ENCODE measurements at places on chromosomes 5 and 9.

DNA sequence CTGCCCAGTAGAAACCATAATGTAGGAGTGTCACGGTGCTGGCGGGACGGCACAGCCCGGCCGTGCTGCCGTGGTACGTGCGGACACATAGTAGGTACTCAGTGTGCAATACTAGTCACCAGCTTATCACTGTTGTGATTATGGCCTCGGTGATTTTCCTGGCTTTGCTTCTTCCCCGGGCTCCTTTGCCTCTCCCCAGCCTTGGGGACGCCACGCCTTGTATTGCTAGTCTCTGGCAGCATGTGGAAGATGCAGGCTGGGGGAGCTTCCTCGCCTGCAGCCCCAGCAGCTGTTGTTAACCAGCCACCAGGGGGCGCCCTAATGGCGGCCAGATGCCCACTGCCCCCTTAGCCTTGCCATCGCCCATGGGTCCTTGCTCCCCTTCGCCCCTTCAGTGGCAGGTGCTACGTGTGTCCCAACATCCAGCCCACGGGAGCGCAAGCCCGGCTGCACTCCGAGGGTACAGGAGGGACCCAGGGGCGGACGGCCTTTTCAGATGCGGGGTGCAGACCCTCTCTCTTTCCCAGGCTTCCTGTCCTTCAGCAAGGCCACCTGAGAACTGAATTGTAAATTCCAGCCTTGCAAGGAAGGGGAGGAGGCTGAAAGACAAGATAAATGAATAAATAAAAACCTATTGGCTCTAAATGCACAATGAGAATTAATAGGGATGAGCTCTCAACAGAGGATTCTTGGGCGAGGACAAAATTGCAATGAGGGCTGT lies 8.0 kb downstream of the NTNG2 start:
- DNase-seq = peak; percentile 77

- DNase-seq = no peak
Measured at GRCh38 chr9:126114409-126114760, 212.2 kb upstream of the MVB12B start.

- DNase-seq = no peak
Measured at GRCh38 chr5:83964271-83964670, 243.6 kb upstream of the HAPLN1 start.

GRCh38 chr9:29212397-29213387 lies 1639.4 kb upstream of the C9orf72 start:
- DNase-seq = peak; percentile 27

DNA sequence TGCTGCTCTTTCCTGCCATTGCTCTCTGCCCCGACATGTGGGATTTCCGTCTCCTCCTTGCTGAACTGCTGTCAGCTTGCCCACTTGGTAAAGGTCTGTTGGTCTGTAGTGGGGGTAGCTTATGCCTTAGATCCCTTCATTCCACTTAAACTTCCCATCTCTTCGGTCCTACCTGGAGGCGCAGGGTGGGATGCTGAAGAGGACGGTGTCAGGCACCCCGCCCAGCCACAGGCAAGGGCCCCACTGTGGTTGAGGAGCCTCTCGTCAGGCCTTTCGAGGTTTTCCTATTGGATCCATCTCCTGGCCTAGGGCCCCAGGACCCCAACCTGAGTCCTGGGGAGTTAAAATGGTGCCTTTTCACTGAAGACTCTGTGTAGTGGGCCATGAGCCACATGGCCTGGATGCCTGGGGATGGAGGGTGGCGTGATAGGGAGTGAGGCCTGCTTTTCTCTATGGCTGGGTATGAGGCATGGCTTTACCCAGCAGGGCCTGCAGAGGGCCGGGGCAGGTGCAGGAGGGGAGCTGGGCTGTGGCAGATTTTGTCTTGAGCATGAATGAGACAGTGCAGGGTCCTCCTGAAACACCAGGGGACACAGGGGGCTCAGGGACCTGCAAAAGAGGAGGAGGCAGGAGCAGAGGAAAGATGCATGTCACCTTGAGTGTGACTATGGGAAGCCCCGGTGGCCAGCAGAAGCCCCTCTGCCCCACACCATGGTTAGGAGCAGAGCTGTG lies 25.8 kb upstream of the RNF130 start:
- no peak for DNase-seq

DNA sequence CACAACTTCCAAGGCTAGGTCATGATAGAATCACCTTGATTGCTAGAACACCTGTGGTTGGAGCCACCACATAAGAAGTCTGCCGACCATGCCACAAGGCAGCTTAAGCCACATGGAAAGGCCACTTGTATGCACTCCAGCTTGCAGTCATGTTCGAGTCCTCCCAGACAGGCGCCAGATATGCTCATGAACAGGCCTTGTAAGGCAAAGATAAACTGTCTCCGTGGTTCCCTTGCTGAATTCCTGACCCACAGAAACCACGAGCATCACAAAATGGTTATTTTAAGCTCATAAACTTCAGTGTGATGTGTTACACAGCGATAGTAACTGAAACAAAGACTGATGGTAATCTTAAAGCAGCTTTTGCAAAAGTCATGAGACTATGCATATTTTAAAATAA lies 188.4 kb upstream of the DAPK1 start:
- no peak for DNase-seq

GRCh38 chr9:2229109-2229721 lies 214.1 kb downstream of the SMARCA2 start:
- no peak for DNase-seq

Data from erythroblast (primary cell).